ENCODE measurements at places on chromosomes 11 and 22.
A peak's percentile ranks its signal among the peaks of the same experiment; 100 is the strongest.

DNA sequence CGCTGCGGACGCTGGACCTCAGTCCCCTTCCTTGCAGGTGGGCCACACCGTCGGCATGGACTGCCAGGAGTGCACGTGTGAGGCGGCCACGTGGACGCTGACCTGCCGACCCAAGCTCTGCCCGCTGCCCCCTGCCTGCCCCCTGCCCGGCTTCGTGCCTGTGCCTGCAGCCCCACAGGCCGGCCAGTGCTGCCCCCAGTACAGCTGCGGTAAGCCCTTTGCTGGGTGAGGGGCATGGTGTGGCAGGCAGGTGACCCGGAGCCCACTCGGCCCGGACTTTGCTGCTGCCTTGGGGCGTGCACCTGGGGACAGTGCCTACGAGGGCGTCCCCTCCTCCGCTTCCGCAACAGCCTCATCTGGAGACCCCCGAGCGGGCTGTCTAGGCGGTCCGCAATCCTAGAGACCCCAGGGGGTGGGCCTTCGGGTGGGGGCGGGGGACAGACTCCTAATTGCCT, 25.4 kb upstream of the MUC5B start:
- DNase-seq: peak; percentile 2

DNA sequence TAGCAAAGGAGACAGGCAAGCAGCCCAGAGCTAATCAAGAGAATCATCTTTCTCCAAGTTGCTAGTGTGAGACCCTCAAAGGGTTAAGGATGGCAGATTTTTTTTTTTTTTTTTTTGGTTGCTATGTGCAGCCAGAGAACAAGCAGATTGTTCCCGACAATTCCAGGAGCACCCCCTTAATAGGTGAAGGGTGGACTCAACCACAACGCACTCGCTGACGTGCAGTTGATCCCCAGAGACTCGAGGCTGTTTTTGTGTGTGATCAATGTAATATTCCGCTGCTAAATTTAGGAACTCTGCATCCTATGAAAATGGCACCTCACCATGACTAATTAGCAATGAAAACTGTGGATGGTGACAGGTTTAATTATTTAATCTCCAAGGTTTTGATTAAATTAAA, 789.0 kb downstream of the KCNA4 start:
- DNase-seq: no peak

DNA sequence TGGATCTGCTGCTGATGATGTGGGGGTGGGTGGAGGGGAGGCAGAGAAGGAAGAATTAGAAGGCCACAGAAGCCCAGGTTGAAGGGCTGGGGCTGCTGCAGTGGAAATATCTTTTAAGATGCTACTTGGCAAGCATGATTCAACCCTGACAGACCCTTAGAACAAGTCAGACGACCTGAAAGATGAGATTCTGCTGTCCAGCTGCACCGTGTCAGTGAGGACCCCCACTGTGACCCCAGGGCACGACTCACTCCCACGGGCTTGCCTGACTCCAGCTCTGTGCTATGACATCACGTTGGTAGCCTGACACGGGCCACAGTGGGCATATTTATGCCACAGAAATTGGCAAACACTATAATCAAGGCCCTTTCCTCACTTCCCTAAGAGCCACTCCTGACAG, 36.0 kb downstream of the LRFN4 start:
- DNase-seq: no peak

DNA sequence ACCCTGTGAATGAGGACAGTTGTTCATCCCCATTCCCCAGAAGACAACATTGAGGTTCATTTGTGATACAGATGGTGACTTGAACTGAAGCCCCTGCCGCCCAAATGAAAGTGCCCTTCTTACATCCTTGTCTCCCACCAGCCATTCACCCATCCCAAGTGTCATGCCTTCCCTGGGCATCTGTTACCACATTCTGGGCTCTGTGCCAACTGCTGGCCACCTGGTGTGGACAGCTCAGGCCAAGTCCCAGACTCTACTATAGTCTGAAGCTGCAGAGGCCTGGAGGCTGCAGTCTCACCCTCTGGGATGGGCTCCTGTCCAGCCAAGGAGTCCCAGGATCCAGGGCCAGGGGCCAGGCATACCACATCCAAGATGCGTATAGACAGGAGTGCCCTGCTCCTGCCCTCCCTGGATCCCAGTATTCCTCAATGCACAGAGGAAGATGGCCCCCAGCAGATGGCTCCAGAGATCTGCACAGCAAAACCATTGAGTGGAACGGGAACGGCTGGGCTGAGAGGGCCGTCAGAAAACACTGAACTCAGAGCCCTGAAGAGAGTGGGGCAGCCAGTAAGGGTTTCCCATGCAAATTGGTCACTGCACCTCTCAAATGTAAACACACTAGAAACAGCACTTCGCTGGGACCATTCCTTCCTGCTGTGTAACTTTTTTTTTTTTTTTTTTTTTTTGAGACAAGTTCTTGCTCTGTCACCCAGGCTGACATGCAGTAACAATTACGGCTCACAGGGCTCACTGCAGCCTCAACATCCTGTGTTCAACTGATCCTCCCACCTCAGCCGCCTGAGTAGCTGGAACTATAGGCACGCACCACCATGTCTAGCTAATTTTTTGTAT, 22.8 kb downstream of the ARRB1 start:
- DNase-seq: peak; percentile 85

DNA sequence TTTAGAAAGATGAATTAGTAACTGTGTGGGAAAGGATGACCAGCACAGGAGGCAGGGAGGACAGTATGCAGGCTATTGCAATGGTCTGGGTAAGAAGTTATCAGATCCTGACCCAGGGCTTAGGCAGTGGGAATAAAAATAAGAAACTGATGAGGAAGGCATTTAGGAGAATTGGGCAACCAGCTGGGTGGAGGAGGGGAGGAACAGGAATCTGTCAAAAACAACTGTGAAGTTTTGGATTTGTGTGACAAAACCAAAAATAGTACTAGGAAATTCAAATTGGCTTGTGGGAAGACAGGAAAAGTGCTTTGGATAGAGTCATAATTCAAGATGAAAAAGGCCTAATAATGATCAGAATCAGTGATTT, 27.9 kb downstream of the MMP13 start:
- DNase-seq: no peak

DNA sequence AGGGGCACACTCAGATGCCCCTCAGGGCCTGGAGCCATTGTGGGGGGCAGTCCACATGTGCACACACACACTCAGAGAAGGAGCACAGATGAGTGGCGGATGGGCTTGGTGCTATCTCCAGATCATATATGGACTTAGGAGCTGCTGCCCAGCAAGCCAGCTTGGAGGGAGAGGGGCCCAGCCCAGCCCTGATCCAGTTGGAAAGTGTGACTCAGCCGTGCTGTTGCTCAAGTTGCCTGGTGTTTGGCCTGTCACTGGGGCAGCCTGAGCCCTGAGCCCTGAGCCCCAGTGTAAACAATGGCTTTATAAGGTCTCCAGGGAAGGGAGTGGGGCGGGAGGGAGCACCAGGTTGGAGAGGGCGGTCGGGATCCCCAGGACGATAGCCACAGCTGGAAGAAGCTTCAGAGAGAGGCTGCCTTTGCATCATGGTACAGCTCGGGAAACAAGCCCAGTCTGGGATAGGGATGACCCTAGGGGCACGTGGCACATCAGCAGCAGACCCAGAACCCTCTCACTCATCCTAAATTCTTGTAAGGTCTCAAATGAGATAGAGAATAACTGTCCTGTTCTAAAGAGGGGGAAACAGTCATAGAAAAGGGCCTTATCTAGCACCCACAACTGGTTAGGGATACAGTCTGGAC, 4.8 kb downstream of the SELENOM start:
- no peak for DNase-seq

GRCh38 chr11:57202281-57202680, 20.5 kb downstream of the LRRC55 start:
- no peak for DNase-seq

GRCh38 chr11:79481795-79482194, 41.0 kb upstream of the TENM4 start:
- no peak for DNase-seq

DNA sequence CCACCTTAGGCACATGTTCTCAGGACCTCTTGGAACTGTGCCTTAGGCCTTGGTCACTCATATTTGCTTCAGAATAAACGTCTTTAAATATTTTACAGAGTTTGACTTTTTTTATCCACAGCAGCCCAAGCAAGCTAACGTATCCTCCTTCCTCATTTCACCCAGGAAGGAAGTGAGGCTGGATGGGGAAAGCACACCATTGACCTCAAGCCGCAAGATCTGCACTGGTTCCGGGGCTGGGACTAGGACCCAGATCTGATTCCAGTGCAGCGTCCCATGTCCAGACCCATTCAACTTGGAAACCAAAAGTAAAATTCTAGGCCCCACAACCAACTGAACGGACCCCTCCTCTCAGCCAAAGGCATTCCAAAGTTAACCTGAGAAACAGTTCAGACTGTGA, 2.4 kb upstream of the LGALS12 start:
- DNase-seq: no peak

GRCh38 chr22:20029550-20030225, 8.8 kb downstream of the TANGO2 start:
- no peak for DNase-seq

Measured in activated naive CD4-positive, alpha-beta T cell treated with anti-CD3 and anti-CD28 coated beads for 36 hours (primary cell).